NCI-H187 treated with DMSO at 0.1 percent for 48 hours (cell line): ENCODE measurements at places on chromosomes 6 and 20.

- DNase-seq: no peak
Measured at GRCh38 chr6:33778444-33779121, 10.3 kb downstream of the LEMD2 start.

- DNase-seq: no peak
Measured at GRCh38 chr20:21183722-21184121, 57.8 kb downstream of the KIZ start.

- no peak for DNase-seq
Measured at GRCh38 chr6:166003569-166003968, 164.1 kb downstream of the TBXT start.

GRCh38 chr20:63530788-63531160, 6.4 kb downstream of the PTK6 start:
- no peak for DNase-seq

- no peak for DNase-seq
Measured at GRCh38 chr6:132334521-132334885, 66.8 kb downstream of the MOXD1 start.

- no peak for DNase-seq
Measured at GRCh38 chr6:31572041-31572911, at the start of gene LTA. LTA (plus strand) TSS chr6:31572289; CDS start chr6:31572743, 454 bp downstream.

DNA sequence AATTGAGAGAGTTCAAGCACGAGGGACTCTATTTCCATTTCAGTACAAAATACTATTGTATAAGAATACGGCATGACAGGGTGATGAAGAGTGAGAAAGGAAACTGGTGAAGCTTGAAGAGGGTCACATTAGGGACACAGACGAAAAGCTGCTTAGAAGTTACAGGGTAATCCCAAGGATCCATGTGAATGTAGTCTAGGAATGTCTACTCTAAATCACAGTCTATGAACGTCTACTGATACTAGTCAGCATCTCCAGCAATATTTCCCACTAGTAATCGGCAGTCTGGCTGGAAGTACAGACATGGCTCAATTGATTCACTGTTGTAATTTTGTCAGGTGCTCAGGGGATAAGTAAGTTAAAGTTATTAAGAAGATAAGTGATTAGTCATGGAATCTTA, 156.4 kb downstream of the ASCC3 start:
- DNase-seq: no peak

GRCh38 chr6:156978948-156979347, 201.8 kb downstream of the ARID1B start:
- no peak for DNase-seq

DNA sequence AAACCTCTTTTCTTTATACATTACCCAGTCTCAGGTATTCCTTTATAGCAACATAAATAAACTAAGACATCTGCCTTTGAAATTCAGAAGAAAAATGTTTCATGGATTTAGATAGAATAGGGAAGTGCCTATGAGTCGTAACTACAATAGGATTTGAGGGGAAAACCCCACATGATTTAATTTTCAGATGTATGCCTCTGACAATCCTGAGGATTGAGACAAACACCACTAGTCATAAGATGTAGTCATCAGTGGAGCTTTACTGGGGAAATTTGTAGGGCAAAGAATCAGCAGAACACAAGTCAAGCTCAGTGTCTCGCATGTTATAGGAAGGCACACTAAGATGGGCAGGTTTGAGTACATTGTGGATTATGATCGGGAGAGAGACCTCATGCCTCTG, 566.4 kb downstream of the BMP2 start:
- no peak for DNase-seq

DNA sequence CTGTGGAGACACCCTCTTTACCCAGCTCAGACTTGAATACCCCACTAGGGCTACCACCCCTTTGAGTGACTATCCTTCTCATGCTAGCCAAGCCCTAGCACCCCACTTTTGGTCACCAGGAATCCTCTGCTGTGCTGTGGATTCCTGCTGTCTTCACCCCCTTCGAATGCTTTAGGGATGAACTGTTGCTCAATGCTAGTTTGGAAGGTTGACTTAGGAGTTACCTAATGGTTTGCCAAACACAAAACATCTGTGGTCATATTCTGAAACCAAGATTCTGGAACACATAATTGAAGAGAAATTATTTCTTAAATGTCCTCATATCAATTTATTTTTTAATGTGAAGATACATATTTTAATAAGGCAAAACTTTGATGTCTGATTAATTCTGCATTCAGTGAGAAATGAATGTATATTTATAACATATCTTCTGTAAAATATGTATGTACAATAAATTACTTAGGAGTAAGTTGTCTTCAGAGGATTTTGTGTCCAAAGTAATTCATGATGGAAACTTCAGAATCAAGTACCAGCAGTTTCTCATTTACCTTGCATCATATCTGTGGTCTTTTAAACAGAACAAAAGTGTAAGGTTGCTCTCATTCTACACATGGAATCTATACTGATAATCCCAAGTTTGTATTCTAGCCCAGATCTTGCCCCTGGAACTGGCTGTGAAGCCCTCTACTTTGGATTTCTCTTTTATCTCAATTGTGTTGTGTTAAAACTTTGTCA, 46.9 kb downstream of the TMEM200A start:
- no peak for DNase-seq

DNA sequence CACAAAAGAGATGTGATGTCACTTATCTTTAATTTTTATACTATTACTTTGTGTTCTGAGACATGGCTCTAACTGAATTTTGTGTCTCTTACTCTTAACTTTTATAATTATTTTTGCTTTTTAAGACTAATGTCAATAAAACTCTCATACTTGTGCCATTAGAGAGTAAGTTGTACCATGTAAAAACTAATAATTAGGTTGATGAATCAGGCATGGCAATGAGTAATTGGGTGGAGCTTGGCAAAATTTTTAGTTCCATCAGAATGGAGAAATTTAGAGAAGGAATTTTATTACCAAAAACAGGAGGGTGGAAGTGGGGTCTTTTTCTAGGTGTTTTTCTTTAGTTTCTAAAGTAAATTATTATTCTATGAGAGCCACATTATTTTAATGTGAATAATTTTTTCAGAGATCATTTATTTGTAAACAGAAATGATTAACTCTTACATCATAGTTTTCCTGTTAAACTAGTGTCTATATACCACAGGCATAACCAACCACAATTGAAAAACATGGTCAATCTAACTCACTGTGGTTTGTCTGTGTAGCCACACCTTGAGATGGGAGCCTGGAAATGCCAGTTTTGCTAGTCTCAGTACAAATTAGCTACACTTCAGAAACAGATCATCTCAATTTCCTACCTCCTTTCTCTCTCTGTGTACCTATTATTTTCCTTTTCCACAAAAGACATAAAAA, 51.8 kb downstream of the ELOVL4 start:
- no peak for DNase-seq

DNA sequence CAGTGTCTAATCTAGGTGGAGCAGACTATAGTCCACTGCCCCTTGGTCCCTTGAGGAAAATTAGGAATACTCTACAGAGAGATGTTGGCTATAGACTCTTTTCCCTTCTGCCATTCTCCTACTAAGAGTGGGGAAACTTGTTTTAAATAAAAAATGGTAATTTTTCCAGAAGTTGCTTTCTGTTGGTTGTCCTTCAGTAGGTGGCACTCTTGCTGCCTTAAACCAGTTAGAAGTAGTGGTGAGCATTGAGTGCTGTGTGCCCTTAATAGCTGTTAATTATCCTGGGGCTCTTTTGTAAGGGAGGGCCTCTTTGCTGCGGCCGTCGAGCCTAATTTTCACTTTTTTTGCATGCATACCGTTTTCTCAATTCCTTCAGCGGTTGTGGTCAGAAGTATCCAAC, 2.8 kb downstream of the CMTR1 start:
- no peak for DNase-seq

DNA sequence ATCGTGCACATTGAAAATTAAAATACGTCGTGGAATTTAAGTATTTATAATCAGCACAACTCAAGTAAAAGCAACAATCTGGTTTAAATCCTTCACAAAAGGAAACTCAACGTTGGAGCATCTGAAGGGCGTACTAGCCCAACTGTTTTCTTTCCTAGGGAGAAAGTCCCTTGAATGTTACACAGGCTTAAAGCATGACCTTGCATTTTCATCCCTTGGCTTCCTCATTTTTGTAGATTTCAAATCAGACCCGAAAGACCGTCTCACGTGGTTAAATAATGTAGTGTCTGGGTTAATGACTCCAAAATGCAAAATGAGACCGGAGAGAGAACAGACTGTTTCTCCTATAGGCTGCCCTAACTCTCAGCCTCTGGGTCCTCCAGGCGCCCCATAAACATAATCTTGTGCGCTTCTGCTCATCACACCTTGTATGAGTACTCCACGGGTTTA, 249.2 kb upstream of the RREB1 start:
- no peak for DNase-seq

GRCh38 chr6:90195094-90195829, 101.4 kb downstream of the BACH2 start:
- DNase-seq: no peak

DNA sequence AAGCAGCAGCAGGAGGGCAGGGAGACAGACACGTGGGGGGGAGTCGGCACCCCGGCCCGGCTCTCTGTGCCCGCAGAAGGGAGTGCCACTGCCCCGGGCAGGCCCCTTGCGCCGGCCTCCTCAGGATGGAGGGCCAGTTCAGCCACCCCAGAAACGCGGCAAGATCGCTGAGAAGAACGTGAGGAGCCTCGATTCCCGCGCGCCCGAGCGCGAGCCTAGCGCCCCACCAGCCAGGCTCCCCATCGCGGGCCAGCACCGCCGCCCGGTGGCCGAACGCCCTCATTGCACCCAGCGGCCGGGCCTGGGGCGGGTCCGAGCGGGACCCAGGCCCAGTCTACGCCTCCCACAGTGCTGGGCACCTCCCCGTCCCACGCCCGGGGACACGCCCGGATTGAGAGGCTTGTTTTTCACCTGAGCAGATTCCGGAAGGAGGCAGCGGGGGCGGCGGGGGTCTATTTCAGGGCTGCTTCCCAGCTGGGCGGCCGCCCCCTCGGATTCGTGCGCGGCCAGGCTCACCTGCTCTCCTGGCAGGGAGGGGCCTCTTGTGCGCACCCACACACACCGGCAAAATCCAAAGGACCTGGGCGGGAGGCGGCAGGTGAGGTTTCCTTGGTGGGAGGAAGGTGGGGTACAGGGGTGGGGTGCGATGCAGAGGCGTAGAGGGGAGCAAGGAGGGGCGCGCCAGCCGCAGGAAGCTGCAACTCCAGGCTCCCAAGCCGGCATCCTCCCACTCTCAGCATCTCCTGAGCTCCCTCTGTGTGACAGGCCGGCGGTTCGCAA, 9.0 kb upstream of the GRM4 start:
- no peak for DNase-seq

DNA sequence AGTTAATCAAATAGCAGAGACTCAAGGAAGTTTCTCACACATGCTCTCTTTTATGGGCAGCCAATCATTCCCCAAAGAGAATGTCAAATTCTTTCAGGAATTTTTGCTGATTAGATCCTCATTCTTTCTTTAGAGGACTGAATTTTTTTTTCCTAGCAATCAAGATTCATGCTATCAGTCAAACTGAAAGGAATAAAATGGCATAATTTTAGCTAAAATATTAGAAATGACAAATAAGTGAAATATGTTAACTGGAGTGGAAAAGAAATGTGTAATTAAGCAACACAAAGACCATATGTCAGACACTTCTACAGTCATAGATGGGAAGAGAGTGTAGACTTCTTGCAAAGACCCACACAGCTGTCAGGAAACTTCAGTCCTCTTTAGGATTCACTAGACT, 242.3 kb upstream of the RNF217 start:
- no peak for DNase-seq

DNA sequence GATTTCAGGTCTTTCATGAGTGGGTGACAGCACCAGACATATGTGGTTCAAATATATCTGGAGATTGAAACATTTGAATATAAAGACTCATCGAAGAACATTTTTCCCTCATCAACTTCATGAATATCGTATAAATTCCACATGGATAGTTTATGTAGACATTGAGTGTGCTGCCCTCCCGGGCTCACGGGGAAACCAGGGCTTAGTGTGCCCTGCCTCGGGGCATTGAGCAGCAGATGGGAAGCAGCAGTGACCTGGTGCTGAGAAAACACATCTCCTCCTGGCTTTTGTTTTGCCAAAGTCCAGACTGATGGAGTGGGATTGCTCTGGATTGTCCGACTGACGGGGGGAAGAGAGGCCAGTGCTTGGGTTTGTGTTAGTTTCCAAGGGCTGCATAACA, 17.8 kb upstream of the SLC2A12 start:
- no peak for DNase-seq

DNA sequence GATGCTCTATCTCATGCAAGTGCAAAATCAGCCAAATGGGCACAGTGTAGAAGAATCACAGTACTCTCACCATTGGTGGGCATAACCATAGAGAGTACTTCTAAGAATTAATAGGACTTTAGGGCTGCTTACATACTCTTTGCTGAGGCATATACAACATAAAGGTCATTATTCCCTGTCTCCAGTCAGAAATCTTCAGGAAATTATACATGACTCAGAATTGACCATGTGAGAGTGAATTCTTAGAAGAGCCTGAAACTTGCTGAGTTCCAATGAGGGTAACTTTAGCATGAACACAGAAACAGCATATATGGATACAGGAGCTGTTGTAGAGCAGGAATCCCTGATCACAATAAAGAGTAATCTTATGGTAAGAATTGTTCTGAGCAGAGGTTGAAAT, 498.7 kb downstream of the TENT5A start:
- DNase-seq: no peak

- DNase-seq: no peak
Measured at GRCh38 chr6:17600527-17601385, 654 bp downstream of the FAM8A1 start.

DNA sequence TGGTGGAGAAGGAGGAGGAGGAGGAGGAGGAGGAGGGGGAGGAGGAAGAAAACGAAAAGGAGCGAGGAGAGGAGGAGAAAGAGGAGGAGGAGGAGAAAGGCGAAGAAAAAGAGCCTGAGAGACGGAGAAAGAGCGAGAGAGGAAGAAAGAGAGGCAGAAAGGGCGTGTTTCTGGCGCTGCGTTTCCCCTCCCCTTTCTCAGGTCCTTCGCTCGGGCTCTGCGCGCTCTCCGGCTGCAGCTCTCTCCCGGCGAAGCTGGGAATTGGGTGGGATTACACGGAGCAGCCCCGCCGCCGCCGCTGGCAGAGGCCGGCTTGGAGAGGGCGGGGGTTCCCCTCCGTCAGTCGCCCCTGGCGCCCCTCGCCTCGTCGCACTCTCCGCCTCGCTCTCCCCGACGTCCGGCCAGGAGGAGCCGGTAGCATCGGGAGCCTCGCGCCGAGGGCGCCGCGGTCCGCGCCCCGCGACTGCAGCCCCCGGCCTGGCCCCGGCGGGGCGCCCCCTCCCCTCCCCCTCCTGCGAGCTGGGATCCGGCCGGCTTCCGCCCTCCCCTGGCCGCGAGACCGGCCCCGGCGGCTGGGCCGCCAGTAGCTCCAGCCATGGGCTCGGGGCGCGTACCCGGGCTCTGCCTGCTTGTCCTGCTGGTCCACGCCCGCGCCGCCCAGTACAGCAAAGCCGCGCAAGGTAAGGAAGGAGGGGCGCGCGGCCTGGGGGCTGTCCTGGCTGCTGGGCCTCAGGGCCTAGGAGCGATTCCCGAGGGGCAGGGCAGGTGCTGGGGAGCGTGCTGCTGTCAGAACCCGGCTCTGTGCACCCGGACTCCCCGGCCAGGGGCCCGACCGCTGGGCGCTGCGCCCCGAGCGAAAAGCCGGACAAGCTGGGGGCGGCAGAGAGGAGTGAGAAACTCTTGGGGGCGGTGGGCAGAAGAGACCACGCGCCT, at the start of gene SCUBE3:
Gene SCUBE3 (plus strand): TSS at position 133 of the 933 bp plus-strand sequence. CDS start 463 bp downstream, at position 596.
- no peak for DNase-seq
